HuH-7.5 (cell line): ENCODE measurements at places on chromosomes 7 and 10.

GRCh38 chr10:76125900-76126299, 694.5 kb downstream of the LRMDA start:
- DNase-seq: no peak

DNA sequence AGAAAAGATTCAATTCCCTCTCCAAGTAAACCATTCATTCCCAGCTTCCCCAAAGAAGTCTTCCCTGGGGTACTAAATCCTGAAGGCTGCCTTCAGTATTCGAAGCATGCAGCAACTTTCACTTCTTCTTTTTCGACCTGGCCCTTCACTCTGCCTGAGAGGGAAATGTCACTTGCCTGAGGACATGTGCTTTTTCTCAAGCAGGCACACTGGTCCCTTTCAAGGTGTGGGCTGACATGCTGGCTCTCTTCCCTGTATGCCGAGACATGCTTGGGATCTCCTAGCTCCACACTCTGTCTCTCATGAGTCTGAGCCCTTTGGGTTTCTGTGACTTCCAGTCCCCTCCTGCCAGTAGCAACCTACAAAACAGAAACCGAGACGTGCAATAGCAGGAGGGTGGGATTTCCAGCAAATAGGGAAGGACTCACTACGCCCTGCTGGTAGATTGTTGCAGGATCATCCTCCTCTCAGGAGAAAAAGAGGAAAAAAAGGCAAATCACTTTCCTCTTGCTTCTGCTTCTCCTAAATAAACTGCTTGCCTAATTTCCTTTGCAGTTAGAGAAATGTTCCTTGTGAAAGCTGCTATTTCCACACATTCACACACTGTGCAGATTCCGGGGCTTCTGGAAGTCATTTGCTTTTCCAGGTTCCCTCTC, 33.5 kb downstream of the FIGNL1 start:
- DNase-seq: no peak

DNA sequence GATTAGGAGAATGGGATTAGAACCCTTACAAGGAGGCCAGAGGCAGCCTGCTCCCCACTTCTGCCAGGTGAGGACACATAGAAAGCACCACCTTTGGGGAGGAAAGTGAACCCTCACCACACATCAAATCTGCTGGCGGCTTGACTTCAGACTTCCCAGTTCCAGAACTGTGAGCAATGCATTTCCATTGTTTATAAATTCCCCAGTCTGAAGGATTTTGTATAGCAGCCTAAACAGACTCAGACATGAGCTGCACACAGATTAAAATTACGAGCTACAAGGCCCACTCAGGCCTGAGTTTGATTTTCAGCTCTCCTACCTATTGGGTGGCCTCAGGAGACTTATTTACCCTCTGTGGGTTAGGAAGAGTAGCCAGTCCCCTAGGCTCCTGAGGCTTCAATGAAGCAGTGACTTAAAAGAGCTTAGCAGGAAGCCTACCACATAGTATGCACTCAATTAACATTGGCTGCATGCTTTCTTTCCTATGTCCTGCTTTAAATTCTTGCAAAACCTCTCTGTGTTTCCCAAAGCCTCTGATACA, 350.7 kb upstream of the ZMIZ1 start:
- DNase-seq: no peak

- DNase-seq: no peak
Measured at GRCh38 chr7:70679661-70680060, 452.3 kb upstream of the GALNT17 start.

DNA sequence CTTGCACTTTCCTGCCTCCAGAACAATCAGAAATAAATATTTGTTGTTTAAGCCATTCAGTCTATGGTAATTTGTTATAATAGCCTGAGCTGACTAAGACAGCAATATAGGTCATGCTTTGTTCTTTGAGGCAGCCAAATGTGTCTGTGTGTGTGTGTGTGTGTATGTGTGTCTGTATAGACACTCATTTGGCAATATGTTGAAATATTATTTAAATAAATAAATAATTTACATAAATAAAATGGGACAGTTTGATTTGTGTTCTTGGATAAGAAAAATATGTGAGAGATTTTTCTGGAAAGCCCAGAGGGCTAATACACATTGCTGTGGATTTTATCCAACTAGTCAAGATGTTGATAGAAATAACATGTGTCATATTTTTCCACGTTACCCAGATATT, 140.2 kb downstream of the PTN start:
- no peak for DNase-seq

GRCh38 chr7:47119261-47119865, 462.5 kb downstream of the TNS3 start:
- no peak for DNase-seq
